ENCODE measurements at places on chromosomes 2 and 18.

DNA sequence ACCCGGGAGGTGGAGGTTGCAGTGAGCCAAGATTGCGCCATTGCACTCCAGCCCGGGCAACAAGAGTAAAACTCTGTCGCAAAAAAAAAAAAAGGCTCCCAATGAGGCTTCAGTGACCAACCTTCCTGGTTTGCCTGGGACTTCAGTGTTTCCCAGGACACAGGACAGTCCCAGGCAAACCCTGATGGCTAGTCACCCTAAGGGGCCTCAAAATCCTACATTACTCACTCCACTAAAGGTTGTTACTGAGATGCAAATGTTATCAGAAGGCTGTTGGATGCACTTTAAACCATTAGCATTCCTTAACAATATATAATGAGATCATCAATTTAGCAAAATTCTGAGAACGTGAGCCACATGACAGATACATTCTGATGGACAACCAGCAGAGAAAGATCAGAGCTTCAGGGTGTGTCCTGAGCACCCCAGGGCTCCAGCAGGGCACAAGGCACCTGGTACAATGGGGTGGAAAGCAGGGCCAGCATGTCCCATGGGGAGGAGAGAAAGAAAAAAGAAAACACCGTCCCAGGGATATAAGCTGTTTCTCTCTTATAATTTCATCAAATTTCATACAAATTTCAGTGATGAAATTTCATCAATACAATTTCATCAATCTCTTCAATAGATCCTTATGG is 118.1 kb upstream of the ARL5A start:
- DNase-seq: no peak

DNA sequence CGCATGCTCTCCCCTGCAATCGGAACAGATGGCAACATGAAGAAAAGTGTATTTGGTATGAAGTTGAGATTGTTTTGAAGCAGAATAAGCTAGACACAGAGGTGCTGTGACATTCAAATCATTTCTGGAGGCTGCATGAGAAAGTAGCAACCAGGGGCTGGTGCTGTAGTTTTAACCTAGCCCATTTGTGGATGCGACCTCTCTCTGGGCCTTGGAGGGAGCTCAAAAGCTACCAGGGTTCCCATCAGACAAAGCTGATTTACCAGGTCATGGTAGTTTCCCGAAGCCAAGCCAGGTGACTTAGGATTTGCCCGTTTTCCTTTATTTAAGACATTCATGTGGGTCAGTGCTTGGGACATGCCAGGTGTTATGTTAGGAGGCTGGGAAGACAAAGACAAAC is 77.5 kb downstream of the CIB4 start:
- no peak for DNase-seq

GRCh38 chr2:37587817-37588216 is 83.6 kb downstream of the CDC42EP3 start:
- no peak for DNase-seq

- no peak for DNase-seq
Observed at GRCh38 chr2:199851883-199852282, 891 bp upstream of the FTCDNL1 start.

DNA sequence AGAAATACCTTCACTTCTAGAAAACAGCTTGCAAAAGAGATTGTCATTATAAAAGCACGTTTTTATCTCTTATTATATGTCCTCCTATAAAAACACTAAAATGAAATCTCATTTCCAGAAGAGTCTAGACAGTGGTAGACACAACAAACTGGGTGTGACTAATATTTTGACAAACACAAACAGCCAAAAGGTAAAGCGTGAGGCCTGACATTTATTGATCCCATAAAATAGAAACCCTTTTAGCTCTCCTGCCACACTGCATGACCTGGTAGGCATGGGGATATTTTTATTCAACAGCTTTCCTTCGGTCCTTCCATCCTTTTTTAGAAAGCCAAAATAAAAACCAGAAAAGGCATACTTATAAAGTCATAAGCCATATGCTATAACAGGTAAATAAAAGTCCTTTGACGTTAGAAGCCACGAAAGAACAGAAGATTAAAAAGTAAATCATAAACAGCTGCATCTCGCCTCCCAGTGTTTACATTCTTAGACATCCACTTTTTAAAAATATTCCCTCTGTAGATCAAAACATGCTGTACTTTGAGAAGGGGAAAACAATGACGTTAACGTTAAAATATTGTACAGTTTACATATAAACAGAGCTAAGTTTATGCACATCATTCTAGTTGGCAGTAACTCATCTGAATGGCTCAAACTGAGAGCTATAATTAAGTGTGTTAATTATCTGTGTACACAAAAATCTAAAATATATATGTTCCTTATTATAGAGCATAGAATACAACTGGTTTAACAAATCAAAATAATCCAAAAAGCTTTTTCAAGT is 44.6 kb downstream of the IRS1 start:
- no peak for DNase-seq

- DNase-seq: peak; percentile 73
Observed at GRCh38 chr2:96091711-96092572, 24.4 kb downstream of the ADRA2B start.

- DNase-seq: no peak
Observed at GRCh38 chr2:226742347-226742746, 57.3 kb downstream of the IRS1 start.

DNA sequence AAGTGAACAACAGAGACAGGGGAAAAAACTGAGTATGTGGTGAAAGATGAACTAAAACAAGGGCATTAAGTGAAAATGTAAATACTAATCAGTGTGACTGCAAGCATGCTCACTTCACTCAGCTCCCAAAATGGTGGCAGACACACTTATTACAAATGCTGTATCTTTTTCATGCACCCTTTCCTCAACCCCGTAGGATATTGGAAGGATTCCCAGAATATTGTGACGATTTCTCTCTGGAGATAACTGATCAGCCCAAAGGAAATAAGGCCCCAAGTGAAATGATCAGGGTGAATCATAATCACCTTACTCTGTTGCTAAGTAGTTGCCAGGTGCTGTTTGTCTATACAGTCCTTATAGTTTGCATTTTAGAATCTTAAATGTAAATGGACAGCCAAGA is 138.9 kb upstream of the IL1R2 start:
- no peak for DNase-seq

DNA sequence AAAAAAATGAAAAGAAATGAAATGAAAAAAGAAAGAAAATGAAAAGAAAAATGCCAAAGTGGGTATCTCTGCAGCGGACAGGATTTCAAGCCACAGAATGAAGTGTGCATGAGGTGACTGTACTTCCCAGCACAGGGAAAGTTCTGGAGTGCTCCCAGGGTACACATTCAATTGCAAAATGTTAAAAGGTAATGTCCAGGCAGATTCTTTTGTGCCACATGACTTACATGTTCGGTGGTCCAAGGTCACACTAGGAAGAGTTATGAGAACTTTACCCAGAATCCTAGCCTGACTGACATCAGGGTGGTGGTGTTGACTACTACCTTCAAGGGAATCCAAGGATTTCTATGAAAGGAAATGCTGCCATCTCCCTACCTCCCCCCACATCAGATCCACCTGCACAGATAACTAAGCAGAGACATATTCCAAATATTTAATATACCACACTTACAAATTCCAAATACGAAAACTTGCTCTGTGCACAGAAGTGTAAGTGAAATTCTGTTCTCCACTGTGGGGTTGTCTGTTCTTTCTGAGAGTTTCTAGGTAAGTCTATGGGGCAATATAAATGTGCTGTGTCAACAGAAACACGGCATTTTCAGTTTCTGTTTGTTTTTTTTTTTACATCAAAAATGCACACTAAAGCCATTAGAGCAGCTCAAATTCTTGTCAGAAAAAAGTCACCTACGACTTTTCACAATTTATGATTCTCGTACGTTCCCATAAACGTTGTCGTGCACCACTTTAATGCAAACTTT is 56.6 kb downstream of the CABYR start:
- no peak for DNase-seq

DNA sequence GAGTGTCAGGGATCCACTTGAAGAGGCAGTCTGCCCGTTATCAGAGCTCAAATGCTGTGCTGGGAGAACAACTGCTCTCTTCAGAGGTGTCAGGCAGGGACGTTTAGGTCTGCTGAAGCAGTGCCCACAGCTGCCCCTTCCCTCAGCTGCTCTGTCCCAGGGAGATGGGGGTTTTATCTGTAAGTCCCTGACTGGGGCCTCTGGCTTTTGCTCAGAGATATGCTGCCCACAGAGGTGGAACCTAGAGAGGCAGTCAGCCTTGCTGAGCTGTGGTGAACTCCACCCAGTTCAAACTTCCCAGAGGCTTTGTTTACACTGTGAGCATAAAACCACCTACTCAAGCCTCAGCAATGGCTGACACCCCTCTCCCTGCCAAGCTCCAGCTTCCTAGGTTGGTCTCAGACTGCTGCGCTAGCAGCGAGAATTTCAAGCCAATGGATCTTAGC is 38.1 kb downstream of the PLEK start:
- DNase-seq: no peak

GRCh38 chr2:234335661-234336228 is 161.1 kb downstream of the ARL4C start:
- DNase-seq: no peak

DNA sequence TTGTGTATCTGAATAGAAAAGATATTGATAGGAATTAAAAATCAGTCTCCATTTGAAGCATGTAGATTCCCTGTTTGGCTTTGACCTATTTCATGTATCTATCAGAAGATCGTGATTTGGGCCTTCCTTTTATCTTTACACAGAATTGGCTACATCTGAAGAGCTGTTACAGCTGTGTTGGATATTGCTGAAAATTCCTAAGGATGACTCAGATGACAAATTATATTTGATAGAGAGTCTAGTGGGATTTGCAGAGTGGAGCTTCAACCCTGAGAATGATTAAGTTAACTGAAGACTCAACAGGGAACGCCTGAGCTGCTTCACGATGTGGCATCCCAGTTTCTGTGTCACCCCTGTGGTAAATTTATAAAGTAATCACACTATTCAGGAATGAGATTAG is 4.9 kb upstream of the COL3A1 start:
- no peak for DNase-seq

DNA sequence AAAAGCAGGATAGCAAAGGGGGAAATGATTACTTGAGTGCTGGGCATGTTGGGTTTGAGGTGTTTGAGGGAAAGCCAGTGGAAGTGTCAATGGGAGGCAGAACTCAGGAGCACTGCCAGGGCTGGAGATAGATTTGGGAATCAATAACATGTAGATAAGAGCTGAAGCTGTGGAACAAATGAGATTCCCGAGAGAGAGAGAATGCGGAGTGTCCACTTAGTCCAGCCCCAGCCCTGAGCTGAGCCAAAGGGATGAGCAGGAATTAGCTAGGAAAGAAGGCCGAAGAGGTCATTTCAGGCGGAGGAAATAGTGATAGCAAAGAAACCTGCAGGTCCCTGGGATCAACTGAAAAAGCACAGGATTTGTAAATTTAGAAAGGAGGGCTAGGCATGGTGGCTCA is 21.2 kb upstream of the YES1 start:
- DNase-seq: no peak

GRCh38 chr2:75162897-75163296 is 36.4 kb downstream of the TACR1 start:
- DNase-seq: no peak

- no peak for DNase-seq
Observed at GRCh38 chr2:225002656-225003045, 39.6 kb downstream of the DOCK10 start.

DNA sequence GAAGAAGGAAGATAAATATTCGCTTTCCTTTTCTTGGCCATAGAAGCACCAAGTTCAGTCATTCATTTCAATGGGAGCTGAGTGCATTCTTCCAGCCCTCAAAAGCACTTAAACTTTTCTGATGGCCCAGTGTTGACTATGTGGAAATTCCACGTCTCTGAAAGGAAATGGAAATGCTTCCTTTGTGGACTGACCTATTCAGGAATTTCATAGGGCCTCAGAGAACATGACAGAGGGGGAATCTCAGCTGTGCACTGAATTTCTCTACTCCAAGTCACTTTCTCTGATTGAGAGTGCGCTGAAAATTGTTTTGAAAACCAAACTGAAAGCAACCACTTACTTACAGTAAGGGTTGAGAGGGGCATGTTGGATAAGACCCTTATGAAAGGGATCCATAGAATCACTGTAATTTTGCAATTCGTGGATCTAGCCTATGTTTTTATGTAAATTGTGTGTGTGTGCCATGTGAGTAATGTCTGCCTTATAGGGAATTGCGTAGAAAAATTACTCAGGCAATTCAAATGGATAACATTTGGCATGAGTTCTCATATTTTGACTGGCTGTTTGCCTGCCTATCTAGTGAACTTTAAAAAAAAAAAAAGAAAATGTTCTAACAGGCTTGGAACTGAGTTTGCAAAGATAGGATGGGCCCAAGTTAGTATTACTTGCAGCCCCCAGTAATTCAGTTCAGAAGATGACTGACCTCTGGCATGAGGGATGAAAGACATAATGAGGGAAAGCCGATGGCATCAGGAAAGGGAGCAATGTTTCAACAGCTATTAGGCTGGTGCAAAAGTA is 437.0 kb downstream of the PTPRM start:
- DNase-seq: no peak

DNA sequence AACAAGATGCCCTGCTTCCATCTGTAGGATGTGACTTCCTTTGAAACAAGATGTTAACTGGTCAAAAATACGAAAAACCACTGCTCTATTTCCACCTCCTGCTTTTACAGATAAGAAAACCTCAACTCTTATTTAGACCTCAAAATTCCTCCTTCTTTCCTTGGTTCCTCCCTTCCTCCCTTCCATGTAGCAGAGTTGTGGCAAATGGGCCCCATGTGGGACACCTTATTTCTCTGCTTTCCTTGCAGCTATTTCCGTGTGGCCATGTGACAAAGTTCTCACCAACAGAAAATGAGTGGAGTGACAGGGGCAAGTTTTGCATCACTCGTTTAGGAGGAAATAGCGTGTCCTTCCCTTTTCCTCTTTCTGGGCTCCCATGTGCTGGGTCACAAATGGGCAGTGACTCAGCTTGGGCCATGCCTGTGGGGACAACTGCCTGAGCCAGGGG is 69.4 kb upstream of the SMAD2 start:
- DNase-seq: no peak

- DNase-seq: no peak
Observed at GRCh38 chr18:49847524-49847923, 34.2 kb upstream of the ACAA2 start.

GRCh38 chr2:50649626-50650402 is 382.1 kb downstream of the NRXN1 start:
- DNase-seq: no peak

- no peak for DNase-seq
Observed at GRCh38 chr2:9406529-9407362, 16.6 kb downstream of the ITGB1BP1 start.

DNA sequence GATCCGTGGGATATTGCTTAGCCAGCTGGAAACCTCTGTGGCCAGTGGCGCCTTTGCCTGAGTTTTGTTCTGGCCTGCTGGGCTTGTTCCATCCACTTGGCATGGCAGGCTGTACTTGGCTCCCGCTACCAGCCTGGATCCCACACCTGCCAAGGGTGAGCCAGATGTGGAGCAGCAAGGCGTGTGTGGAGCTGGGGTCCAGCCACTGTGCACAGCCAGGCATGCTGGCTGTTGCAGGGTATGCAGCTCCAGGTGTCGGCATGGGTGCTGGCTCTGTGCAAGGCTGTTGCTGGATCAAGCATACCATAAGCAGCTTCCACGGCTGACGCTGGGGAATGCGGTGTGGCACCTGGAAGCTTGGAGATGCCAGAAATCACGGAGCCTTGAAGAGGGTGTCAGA is 34.5 kb downstream of the PTPN4 start:
- DNase-seq: no peak
